ENCODE measurements at places on chromosomes 7 and 10.

DNA sequence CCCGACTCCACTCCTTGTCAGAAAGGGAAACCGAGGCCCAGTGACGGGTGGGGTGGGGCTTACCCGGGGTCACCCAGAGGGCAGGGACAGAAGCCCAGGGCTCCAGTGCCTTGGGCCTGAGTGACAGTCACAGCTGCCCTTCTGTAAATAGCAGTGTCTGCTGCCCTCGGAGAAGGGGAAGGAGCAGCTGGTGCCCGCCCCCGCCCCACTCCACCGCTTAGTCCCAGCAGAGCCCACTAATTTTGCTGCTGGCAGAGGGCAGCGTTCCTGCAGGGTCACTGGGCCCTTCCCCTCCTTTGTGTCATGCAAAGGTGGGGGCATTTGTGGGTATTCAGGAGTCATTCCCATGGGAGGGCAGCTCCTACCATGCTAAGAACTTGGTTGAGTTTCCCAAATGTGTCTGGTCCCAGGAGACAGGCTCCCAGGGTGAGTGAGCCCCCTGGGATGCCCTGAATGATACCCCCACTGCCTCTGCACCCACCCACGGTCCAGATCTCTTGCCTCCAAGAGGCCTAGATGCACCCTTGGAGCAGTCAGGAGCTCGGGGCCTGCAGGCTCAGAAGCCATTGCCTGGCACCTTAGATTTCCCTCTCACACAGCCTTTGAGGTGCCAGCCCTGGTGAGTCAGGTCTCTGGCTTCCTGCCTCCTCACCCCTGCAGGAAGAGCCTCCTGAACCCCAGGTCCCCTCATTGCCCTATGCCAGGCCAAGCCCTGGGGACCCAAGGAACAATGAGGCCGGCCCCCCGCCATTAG is 17.2 kb downstream of the SH2B2 start:
- no peak for DNase-seq

DNA sequence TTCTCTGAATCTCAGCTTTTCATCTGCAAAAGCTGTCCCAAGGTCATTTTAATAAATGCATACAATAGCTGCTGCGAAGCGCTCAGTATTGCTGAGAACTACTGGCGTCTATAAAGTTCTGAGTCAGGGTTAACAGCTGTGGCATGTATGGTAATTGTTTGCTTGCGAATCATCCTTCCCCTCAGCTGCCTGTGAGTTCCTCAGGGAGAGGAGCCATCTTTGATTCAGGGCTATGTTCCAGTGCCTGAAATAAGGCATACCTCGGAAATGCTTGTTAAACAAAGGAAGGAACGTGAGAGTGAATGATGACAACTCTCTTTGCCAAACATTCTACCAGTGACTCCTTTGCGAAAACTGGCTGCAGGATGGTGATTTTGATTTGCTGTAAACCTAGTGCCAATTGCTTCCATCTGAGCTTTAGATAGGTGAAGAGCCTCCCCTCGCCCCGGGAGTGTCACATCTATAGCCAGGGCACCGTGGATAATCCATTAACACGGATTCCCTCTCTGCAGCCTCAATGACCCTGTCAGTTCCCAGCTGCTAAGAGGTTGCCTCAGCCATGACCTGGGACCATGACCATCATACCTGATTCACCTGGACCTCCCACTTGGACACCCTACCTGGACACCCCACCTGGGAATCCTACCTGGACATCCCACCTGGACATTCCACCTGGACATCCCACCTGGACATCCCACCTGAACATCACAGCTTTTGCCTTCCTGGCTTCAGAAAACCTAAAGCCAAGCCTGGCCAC is 39.6 kb downstream of the GPRIN2 start:
- DNase-seq = no peak

DNA sequence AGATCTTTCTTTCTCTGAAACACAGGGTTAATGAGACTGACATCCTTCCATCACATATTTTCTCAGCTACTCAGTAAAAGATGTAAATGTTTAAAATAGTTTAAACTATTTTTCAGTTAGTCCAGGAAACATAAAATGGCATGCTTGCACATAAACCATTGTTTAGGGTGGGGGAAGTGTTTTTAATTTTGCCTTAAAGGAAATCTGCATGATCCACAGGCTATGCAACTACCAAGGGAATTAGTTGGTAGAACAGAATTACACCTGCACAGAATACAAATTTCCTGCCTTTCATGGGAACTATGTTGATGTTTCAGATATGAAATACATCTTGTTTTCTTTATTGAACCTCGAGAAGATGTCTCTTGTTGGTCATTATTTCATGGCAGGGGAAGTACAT is 10.6 kb downstream of the CAV1 start:
- no peak for DNase-seq

DNA sequence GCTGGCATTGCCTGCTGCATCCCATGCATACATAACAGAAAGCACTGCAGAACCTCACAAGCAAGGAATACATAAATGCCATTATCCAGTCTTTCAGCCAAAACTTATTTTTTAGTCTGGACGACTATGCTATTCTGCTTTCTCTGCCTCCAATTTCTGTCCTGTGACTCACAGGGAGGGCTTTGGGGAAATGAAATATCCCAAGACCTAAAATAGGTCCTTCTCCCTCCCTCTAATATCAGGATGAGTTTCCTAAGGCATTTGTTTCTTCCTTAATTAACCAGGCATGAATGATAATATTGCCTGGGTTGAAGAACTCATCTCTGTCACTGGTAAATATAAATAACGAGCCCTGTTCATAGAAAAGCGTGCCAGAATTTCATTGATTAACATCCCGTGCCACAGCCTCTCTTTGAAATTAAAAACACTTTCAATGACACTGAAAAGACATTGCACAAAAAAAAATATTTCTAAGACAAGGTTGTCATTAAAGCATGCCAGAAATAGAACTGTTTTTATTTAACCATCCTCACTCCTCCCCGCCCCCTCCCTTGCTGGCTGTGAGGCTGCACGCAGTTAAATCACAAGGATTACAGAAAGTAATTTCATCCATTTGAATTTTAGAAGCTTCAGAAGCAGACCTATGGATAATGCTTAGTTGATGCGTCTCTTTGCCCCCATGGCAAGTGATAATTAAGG is 103.0 kb upstream of the ANKRD1 start:
- DNase-seq = no peak

DNA sequence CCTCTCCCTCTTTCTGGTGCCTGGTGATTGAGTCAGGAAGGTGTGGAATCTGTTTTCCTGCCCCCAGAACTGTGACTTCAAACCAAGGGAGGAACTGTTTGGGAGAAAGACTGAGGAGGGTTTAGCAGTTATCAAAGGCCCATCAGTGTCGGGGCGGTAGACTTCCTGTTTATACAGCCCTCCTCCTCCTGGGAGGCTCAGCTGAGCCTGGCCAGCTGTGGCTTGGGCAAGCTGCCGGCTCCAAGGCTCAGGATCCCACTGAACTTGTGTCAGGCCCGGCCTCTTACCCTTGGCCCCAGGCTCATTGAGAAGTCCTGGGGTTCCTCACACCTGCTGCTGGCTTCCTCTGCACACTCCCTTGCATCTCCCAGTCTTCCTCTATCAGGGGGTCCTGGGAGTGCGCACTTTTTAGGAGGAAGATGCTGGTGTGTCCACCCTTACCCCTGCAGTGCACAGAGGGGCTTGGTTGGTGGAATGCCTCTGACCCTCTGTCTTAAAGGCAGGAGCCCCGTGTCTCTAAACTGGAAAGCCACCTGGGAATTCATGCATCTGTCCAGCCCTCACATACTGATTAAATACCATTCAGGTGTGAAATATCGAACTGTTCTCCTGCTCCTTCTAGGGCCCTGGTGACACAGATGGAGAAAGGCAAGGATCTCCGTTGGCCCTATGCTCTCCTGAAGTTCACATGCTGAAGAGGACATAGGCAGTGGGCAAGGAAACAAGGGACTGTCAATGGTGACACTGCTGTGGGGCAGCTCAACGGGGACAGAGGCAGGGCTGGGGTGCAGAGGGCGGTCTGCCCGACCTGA is 32.4 kb downstream of the CXCL12 start:
- DNase-seq = peak; percentile 43

GRCh38 chr7:42673951-42674350 is 237.9 kb downstream of the C7orf25 start:
- DNase-seq = no peak

- DNase-seq = no peak
These were observed 27.0 kb downstream of the SLC26A4 start for GRCh38 chr7:107687656-107688055.

DNA sequence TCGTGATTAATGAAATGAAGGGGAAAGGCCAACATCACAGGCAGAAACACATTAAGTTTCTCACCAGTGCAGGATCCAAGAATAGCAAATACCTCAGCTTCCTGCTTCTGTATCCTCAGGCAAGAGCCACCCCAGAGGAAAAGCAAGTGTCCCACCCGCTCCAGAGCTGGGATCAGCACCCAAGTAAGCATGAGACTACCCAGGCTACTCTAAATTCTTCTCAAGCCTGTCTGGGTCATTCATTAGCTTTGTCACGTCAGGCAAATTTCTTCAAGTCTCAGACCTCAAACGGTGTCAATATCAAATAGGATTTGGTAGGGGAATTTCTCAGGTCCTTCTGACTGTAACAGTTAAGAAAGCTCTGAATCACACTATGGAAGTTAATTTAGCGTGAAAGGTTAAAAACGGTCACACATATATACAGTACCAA is 59.0 kb downstream of the GNA12 start:
- no peak for DNase-seq

GRCh38 chr10:76306856-76307255 is 875.4 kb downstream of the LRMDA start:
- no peak for DNase-seq

DNA sequence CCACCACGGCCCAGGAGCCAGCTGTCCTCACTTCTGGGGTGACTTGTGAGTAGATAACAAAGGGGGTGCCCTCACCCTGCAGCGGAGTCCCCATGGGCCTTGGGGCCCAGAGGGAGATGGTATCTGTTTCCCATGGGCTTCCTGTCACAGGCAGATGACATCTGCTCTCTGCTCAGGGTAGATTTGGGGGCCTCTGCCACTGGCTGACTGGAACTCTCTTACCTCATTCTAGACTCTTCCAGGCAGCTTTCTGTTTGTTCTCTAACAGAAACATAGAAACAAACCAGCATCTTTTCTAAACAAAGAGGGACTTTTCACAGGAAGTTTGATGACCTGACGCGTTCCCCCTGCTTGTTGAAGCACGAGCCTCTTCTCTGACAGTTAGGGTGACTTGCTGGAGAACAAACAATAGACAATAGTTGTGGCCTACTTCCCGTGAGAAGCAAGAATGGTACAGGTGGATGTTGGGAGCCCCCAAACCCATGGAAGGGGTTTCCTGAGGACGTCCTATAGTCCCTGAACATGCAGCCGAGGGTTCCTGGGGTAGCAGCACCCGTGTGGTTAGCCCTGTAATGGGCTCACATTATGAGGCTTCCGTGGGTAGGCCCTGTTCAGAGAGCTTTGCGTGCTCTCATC is 61.6 kb downstream of the GRK5 start:
- DNase-seq = no peak

DNA sequence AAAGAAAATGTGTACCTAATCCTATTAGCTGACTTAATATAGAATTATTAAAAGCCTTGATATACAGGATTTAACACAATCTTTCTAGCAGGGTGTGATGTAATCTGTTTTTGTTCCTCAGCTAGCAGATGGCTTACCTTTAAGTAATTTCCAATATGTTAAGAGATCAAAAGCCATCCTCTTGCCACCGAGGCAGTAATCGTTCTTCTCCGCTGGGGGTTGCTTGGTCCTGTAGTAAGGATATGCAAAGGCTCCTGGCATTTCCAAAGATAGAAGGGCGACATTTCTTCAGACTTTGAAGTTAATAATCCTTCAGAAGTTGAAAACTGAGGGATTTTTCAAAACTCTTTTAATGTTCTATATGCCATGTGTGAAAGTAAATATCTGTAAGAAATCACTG is 156.4 kb downstream of the FZD1 start:
- DNase-seq = no peak

DNA sequence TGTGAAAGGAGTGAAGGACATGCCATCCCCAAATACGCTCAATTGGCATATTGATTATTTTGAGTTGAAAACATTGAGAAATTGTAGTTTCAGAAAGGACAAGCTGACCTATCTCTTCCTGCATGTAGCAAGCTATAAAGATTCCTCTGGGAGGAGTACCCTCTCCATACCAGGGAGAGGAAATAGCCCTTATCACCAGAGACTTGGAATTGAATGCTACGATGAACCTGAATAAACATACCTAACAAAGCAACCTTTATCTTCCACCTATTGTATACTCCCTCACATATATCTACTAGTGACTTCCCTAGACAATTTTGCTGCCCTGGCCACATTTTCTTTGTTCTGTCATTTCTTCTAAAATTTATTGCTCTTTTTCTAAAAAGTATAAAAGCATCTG is 150.2 kb upstream of the EEPD1 start:
- DNase-seq = no peak

DNA sequence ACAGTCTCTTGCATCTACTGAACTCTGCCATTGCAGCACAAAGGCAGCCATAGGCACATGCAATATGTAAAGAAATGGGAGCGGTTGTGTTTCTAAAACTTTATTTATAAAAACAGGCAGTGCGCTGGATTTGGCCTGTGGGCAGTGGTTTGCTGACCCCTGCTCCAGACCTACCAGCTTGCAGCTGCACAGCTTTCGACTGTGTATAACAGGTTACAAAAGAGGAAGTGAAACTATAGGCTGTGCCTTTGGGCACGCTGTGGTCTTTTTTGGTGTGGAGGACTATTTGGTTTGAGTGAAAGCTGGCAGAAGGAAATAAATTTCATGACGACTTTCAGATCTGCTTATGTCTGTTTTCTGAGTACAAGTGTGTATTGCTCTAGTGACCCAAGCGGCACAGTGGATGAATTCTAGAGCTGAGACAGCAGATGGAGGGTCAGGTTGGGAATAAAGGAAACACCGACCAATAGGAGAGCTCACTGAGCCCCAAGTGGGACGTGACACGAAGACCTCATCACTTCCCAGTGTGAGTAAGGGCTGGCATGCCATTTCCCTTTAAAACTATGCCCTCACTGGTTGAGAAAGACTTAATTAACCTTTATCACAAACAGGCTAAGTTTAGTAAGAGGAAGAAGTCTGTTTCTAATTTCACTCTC is 152.7 kb downstream of the ANK3 start:
- DNase-seq = no peak

GRCh38 chr7:41190581-41190980 is 512.3 kb downstream of the INHBA start:
- no peak for DNase-seq
